ENCODE measurements at places on chromosomes 6 and 20.

- no peak for DNase-seq
Measured at GRCh38 chr20:18395544-18395943, 71.3 kb downstream of the DZANK1 start.

- no peak for DNase-seq
Measured at GRCh38 chr20:59636766-59637370, 32.5 kb downstream of the PHACTR3 start.

DNA sequence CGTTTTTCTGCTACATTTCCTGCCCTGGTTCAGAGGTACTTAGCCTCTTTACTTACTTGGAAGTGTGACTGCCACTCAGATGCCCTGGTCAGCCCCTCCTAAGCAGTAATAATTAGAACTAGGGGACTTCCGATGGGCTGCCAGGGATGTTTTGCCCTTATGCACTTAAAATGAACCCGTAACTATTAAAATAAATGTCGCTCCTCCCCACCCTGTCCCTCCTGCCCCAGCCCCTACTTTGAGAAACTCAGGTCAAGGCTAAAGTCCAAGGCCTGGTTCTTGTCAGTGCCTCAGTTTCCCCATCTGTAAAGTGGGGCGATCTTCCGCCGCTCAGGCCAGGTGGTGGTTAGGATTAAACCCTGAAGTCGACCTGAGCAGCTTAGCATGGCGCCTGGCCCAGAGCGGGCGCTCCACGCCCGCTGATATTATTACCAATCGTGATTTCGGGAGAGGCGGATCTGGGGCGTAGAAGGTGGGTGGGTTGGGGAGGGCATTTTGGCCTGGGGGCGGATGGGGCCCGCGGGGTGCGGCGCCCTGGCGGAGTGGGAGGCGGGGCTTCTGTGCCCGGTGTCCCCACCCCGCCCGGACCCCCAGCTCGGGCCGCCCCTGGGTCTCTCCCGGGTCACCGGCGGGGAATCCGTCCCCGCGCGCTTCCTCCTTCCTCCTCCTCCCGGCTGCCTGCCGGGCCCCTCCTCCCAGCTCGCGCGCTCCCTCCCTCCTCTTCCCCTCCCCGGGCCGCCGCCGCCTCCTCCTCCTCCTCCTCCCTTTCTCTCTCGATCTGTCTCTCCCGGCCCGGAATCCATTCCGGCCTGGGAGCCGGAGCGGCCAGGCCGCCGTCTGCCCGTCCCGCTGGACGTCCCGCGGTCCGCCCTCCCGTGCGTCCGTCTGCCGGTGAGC is at the start of gene SRC:
Gene SRC (plus strand): TSS at position 802 of the 897 bp plus-strand sequence. CDS start 38,014 bp downstream, outside the sequence.
- peak; percentile 40 for DNase-seq

DNA sequence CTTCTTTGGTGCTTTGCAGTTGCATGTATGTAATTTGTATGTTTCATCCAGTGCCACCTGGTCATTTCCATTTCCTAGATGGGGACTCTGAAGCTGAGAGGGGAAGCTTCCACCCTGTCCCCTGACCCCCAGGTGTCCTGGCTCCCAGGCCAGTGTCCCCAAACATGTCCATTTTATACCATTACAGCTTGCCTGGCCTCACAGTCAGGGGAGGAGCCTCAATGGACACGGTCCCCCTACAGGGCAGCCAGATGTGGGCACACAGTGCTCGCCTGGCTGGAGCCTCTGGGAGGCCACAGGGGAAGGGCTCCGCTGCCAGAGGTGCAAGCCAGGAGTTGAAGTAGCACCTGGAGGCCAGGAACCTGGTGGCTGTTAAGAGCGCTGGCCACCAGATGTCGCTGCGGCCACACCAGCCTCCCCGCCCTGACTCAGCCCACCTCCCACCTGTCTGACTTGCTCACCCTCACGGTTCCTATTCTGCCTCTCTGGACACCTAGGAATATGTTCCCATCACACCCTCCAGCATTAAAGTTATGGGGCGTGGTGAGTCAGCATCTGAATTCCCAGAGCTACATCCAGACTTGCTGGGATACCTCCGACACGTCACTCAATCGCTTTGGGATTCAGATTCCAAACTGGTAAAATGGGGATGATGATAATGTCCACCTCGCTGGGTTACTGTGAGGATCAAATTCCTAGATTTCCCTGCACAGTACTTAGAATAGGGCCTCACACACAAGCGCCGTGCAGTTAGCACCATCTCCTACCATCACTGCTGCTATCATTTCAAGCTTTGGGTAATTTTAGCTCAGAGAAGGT is 107.4 kb downstream of the SULF2 start:
- peak; percentile 19 for DNase-seq

- DNase-seq: no peak
Measured at GRCh38 chr6:37477656-37478435, 21.8 kb downstream of the CCDC167 start.

GRCh38 chr20:14055127-14055742 is 59.9 kb downstream of the MACROD2 start:
- DNase-seq: no peak

- no peak for DNase-seq
Measured at GRCh38 chr6:81138236-81138635, 614.2 kb downstream of the TENT5A start.

DNA sequence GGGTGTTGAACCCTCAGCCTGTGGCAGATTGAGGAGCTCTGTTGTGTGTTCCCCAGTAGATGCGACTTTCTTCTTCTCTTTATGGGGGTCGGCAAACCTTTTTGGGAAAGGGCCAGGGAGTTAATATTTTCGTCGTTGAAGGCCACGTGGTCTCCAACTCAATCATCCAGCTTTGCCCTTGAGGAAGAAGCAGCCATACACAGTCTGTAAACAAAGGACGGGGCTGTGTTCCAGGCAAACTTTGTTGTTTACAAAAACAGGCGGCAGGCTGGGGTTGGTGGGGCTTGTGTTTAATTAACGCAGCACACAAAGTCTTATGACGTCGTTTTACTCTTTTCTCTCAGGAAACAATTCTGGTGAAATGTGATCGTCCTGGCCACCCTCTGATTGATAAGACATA is 20.2 kb downstream of the KIF25 start:
- DNase-seq: no peak

Measured in activated naive CD4-positive, alpha-beta T cell (primary cell).